Stimulated activated CD8-positive, alpha-beta memory T cell treated with anti-CD3 and anti-CD28 coated beads, Interleukin-7, amount 100 ng/mL, for 24 hours (primary cell): ENCODE measurements at places on chromosomes 3 and 15.

DNA sequence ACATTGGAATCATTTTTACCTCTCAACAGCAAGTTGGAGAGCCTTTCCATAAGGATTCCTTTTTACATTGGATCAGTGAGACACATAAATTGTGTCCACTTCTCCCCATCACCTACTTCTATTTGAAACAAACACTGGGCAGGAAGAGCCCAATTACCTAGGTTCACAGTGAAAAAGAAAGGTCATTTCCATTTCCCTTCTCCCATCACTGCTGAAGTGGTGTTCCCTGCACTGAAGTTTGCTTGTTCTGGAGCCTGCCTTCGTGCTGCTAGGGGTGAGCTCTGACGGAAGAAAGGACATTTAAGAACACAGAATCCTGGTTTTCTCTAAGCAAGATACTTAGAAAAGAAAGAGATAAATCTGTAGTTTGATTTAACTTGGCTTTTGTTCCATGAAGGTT lies 123.8 kb upstream of the ZBTB20 start:
- DNase-seq = no peak

DNA sequence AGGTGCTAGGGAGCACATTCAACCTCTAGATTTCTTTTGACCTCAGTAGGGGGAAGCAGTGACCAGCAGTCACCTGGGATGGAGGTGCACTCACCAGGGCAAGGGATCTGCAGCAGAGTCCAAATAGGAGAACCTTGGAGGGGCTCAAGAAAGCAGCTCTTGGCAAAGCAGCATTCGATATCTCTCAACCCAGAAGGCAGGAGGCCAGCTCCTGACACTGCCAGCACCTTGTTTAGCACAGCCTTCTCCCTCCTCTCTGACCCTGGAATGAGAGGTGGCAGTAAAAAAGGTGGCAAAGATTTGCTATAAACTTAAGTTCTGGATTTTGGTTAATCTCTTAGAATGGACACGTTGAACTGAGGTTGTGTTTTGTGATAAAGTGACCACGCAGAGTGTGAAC lies 107.9 kb downstream of the AQP9 start:
- DNase-seq = no peak

DNA sequence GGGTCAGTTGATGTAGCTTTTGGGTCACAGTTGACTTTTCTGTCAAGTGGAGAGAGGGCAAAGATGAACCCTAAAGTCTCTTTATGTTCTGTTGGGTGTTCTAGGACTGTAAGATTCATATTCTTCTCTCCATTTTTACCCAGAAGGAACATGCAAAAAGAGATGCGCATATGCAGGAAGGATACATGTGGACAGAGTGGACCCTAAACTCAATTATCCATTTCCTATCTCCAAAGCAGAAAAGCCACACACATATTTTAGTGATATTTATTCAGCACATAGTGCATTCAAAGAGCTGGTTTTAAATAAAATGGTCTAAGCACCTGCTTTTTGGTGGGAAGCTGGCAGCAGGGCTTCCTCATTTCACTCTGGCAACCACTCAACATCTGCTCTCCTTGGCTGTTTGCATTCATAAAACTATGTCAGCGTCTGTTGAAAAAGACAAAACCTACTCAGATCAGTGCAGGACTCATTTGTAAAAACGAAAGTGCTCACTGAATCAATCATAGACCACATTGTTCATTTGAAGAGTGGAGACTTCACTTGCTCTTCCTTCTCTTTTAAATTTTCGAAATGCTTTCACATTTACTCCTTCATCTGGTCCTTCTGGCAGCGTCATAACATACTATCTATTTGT lies 96.6 kb downstream of the SEMA6D start:
- DNase-seq = no peak

DNA sequence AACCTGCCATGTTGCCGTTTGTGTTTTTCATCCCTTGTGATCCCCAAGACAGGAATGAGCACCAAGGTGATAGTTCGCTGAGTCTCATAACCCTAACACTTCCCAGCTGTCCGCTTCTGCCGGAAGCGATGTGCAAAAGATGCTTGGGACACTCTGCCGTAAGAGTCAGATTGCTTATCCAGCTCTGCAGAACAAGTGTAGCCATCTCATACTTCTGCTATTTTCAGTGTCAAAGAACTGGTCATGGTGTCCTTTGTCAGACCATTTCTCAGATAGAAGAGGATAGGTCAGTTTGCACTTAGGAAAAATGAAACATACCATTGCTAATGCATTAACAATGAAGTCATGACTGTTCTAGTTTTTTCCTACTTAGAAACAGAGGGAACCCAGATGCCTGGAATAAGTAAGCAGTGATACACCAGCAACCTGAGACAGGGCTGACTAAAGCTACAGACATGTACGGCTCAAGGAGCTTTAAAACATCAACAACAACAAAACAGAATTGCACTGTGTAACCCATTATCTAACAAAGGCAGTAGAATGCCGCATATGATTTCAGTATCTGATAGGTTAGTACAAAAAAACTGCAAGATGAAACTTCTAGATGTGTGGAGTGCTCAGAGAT lies 134.0 kb upstream of the IL12A start:
- DNase-seq = no peak

GRCh38 chr15:57743424-57743823 lies 36.9 kb downstream of the POLR2M start:
- DNase-seq = no peak

DNA sequence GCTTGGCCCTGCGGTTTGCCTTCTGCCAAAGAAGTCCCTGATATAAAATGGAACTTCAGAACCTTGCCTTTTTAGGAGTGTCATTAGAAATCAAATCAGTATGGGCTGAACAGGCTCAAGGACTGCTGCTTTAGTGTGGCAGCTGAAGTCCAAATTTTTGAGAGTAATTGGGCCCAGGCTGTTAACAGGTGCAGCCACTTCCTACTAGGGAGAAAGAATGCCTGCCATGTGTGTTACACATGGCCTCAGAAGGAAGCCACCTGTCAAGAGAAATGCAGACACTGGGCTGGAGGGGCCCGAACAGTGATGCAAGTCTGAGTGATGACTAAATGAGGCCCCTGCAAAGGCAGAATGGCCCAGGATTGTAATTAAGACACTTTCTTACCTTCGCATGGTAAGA lies 786.7 kb upstream of the CFAP20DC start:
- no peak for DNase-seq

DNA sequence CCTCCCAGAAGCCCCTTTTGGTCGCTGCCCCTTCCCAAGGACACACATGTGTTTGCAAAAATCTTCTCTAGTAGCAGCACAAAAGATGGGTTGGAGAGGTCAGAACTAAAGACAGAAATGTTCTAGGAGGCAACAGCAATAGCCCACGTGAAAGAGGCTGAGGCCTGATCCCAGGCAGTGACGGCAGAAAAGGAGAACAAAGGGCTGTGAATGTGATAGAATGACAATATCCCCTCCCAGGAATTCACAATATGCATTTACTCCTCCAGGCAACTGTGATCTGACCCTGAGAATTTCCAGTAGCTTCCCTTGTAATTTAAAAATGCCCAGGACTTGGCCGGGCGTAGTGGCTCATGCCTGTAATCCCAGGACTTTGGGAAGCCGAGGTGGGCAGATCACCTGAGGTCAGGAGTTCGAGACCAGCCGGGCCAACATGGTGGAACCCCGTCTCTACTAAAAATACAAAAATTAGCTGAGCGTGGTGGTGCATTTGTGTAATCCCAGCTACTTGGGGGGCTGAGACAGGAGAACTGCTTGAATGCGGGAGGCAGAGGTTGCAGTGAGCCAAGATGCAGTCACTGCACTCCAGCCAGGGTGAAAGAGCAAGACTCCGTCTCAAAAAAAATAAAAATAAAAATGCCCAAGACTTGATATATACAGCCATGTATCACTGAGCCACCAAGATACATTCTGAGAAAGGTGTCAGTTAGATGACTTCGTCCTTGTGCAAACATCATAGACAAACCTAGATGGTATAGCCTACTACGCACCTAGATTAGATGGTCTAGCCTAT lies 43.6 kb upstream of the PIAS1 start:
- DNase-seq = no peak

DNA sequence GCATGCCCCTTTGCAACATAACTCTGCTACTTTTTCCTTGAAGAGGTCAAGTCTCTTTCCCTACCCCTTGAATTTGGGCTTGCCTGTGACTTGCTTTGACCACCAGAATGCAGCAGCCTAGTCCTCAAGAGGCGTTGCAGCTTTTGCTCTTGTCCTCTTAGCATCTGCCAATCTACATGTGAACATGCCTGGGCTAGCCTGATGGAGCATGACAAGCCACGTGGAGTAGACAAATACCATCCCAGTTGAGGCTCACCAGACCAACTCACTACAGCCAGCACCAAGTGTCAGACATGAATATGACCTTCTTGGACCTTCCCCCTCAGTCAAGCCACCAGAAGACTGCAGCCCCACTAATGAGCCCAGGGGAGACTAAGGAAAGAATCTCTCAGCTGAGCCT lies 32.9 kb downstream of the AMOTL2 start:
- DNase-seq = no peak

DNA sequence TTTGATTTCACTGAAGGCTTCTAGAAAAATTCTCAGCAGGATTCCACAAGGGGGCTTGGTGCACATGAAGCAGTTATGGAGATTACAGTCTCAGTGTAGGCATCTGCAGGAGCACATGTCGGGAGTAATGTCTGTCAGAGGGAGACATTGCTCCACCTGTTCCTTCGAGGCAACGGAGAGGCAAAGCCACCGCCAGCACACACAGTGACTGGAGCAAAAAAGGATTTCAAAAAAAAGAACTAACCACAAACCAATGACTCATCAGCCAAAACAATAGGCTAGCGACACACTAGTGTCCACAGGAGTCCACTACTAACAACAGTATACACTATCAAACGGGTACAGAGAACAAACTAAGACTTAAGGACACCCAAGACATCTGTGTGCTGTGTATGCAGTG lies 68.9 kb downstream of the NPTN start:
- DNase-seq = no peak

- DNase-seq = no peak
Measured at GRCh38 chr3:193305356-193305755, 64.3 kb downstream of the PLAAT1 start.
